ENCODE measurements at places on chromosomes 3 and 15. TPM values are rescaled to one million over a fixed set of nuclear protein-coding genes. Genes with fewer than 3 reads are reported as not detected.

Gene BDH1
- total RNA-seq = 74.7 TPM

DNA sequence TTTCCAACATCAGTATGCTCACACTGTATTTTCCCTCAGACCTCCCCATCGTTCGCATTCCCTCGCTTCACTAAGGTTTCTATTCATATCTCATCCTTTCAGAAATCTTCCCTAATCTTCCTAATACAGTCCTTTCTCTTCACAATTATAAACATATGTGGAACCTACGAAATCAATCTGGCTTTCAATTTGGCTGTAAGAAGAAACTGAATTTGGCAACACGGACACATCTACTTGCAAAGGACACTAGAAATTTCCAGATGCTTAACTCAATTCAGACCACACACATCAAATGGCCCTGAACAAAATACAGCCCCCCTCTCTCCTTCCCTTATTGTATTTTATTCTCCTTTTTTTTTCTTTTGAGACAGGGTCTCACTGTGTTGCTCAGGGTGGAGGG lies 39.1 kb upstream of the TM4SF19 start:
- H3K36me3 ChIP-seq = no peaks in the 10 kb centered on the region
- no peak for DNase-seq
- H3K4me1 ChIP-seq = no peaks in the 10 kb centered on the region
- no peak overlapping the region for H3K27ac ChIP-seq
- no peaks in the 10 kb centered on the region for H3K27me3 ChIP-seq

DNA sequence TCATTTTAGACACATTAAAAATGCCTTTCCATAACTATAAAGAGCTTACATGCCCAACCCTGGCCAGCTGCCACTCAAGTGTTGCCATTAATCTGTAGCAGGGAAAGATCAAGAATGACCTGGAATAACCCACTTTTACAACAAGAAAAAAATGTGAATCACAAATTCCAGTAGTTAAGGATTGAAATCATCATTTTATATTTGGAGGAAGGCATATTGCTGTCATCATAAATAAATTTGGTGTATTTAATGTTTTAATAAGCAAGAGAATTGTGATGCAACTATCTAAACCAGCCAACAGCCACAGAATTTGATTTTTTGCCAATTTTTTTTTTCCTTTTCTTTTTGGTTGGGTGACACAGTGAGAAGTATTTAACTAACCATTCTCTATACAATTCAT lies 240.0 kb upstream of the SEMA6D start:
- H3K27ac ChIP-seq = no peak overlapping the region
- no peaks in the 10 kb centered on the region for H3K36me3 ChIP-seq
- no peaks in the 10 kb centered on the region for H3K27me3 ChIP-seq
- no peak for DNase-seq
- H3K4me1 ChIP-seq = no peaks in the 10 kb centered on the region

DNA sequence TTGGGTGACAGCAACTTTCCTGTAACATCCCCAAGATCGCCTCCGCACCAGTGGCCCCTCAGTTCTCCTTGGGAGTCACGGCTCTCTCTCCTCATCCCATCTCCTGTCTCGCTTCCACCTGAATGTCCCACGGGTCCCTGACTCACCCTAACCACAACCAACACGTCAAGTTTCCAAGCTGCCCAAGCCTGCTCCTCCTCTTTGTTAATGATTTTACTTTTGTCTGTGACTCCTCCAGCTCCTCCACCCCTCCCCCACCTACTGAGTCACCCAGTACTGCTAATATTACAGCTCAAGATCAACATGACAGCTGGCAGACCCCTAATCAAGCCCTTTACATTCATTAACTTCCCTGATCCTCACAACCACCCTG lies 39.3 kb downstream of the BDH1 start:
- peaks cover 13% of the 10 kb centered on the region for H3K36me3 ChIP-seq
- H3K27me3 ChIP-seq = no peaks in the 10 kb centered on the region
- DNase-seq = no peak
- H3K4me3 ChIP-seq = no peak overlapping the region

DNA sequence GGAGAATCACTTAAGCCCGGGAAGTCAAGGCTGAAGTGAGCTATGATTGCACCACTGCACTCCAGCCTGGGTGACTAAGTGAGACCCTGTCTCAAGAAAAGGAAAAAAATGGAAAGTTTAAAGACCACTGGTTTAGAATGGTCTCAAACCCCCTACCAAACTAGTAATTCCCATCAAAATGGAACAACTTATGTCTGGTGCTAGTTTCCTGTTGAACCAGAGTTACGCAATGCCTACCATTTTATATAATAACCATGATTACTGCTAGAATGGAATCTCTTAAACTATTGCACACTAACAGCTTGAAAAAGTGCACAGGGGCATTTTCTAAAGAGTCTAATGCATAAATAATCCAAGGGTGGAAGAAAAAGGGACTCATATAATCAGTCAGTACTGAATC lies 43.6 kb downstream of the DMXL2 start:
- H3K36me3 ChIP-seq = no peaks in the 10 kb centered on the region
- no peak for DNase-seq
- H3K4me3 ChIP-seq = no peak overlapping the region
- no peaks in the 10 kb centered on the region for H3K27me3 ChIP-seq
- no peaks in the 10 kb centered on the region for H3K4me1 ChIP-seq
- no peak overlapping the region for H3K27ac ChIP-seq

Gene IL17RE
- 5.1 TPM for total RNA-seq

Gene CELF6
- 5.6 TPM for total RNA-seq

Gene GRK7
- total RNA-seq = 0.09 TPM

DNA sequence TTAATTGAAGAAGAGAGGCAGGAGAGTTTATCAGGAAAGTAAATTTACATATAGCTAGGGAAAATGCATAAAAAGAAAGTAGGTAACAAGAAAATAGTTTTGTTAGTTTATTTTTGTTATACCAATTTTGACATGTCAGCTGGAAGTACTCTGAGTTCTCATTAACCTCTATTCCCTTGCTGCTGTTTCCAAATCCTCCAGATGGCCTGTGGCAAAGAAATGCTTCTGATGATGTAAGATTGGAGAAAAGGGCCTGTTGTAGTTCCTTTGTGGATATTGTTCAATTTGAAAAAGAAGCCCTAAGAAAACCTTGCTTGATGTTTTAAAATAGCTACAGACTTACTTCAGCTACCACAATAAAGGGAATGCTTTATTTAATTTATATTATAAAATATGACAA lies 192.9 kb upstream of the SLITRK3 start:
- H3K4me3 ChIP-seq = no peak overlapping the region
- no peak for DNase-seq
- no peaks in the 10 kb centered on the region for H3K36me3 ChIP-seq
- no peak overlapping the region for H3K27ac ChIP-seq

Gene WDR82
- total RNA-seq = 158 TPM

Gene CHP1
- 30.2 TPM for total RNA-seq

GRCh38 chr3:143731776-143732175 lies 116.5 kb downstream of the SLC9A9 start:
- no peak for DNase-seq
- H3K27ac ChIP-seq = no peak overlapping the region
- H3K27me3 ChIP-seq = no peaks in the 10 kb centered on the region
- no peak overlapping the region for H3K4me3 ChIP-seq

Gene CHRM5
- total RNA-seq = not detected

DNA sequence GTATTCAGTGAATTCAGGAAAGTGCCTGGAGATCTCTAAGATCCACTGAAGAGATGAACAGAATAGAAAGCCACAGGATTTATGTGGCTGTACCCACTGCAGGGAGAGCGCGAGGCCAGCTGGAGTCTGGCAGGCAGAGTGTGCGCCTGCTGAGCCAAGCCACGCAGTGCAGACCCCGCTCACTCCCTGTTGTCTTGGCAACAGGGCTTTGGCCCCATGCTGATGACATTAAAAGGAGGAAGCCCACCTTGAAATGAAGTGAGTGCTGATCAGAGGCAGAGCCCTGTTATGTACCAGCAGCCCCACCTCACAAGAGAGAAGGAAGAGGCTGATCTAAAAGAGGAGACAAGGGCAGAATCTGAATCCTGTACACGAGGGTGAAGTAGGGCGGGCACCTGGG lies 36.7 kb downstream of the PXYLP1 start:
- H3K27ac ChIP-seq = peak overlapping the region; percentile 84
- no peak for DNase-seq
- no peaks in the 10 kb centered on the region for H3K36me3 ChIP-seq
- peaks cover 15% of the 10 kb centered on the region for H3K4me1 ChIP-seq

- H3K27ac ChIP-seq = no peak overlapping the region
- no peak overlapping the region for H3K4me3 ChIP-seq
- DNase-seq = no peak
- no peaks in the 10 kb centered on the region for H3K27me3 ChIP-seq
- H3K36me3 ChIP-seq = no peaks in the 10 kb centered on the region
Measured at GRCh38 chr15:79168922-79169456, 78.4 kb upstream of the RASGRF1 start.

Gene DOCK3
- 2.0 TPM for total RNA-seq

- no peak for DNase-seq
- H3K4me3 ChIP-seq = no peak overlapping the region
- no peaks in the 10 kb centered on the region for H3K36me3 ChIP-seq
- no peaks in the 10 kb centered on the region for H3K4me1 ChIP-seq
Measured at GRCh38 chr3:71849681-71850080, 64.7 kb upstream of the PROK2 start.

GRCh38 chr3:69066121-69066520 lies 14.0 kb upstream of the TMF1 start:
- peak overlapping the region; percentile 43 for H3K27ac ChIP-seq
- no peaks in the 10 kb centered on the region for H3K27me3 ChIP-seq
- no peak for DNase-seq
- H3K36me3 ChIP-seq = peaks cover 7% of the 10 kb centered on the region

Gene RARB
- total RNA-seq = not detected

GRCh38 chr3:157263027-157263426 lies 103.1 kb upstream of the CCNL1 start:
- H3K4me1 ChIP-seq = no peaks in the 10 kb centered on the region
- no peaks in the 10 kb centered on the region for H3K36me3 ChIP-seq
- no peak overlapping the region for H3K27ac ChIP-seq
- H3K4me3 ChIP-seq = no peak overlapping the region

GRCh38 chr15:60858511-60859070 lies 370.5 kb downstream of the RORA start:
- H3K27ac ChIP-seq = no peak overlapping the region
- no peak for DNase-seq
- H3K4me3 ChIP-seq = no peak overlapping the region

DNA sequence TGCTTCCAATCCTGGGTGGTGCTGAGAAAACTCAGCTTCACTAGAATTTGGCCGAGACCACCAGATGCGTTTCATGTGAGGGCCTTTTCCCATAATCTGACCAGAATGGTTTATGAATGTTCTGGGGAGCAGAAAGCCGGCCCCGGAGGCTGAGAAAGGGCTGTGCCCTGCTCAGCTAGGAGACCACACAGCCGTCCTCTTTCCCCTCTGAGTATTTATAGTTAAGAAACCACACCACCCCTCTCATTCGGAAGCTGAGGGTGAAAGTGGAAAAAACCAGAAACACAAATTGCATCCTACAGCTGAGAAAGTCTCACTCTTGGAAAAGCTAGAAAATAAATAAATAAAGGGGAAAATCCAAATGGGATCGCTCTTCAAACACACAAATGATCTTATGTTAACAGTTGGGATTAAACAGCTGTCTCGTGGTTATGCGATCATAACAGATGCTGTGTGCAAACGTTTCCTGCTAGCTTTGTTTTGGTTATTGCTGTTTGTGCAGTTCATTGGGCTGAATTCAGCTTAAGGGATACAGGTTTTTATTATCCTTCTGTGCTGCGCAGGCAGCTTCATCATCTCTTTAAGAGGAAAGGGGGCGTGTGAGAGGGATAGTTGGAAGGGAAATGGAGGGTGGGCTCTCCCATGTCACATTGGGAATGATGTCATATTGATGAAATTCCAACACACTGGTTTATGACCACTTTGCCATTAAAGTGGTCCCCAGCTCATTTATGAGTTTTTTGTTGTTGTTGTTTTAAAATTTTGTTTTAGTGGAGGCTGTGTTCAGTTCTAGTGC lies 1026.2 kb upstream of the NR2F2 start:
- H3K27ac ChIP-seq = no peak overlapping the region
- no peaks in the 10 kb centered on the region for H3K36me3 ChIP-seq
- DNase-seq = no peak
- H3K4me3 ChIP-seq = no peak overlapping the region

Gene MRPS11
- total RNA-seq = 27.4 TPM

- H3K27ac ChIP-seq = no peak overlapping the region
- no peaks in the 10 kb centered on the region for H3K36me3 ChIP-seq
- H3K4me3 ChIP-seq = no peak overlapping the region
- H3K27me3 ChIP-seq = no peaks in the 10 kb centered on the region
- no peaks in the 10 kb centered on the region for H3K4me1 ChIP-seq
Measured at GRCh38 chr15:27535445-27536129, 563.5 kb downstream of the OCA2 start.

DNA sequence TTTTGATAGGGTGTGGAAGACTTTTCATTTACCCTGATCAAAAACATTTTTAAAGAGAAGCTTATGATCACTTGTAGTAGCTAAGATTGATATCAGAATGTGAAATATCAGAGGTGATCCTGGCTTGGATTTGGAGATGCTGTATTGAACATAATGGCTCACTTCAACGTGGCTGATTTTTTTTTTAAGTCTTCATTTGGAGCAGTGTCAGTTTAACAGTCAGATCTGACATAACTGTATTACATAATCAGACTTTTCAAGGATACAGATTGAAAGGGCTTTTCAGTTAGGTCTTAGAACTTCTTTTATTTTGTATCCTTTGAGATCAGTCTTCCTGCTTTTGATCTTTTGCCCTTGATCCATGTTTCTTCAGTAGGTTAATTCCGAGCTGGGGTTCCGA lies 98.5 kb downstream of the ITPR1 start:
- H3K4me1 ChIP-seq = peaks cover 8% of the 10 kb centered on the region
- no peak overlapping the region for H3K4me3 ChIP-seq

GRCh38 chr3:190684776-190685175 lies 170.9 kb downstream of the IL1RAP start:
- H3K36me3 ChIP-seq = no peaks in the 10 kb centered on the region
- no peak overlapping the region for H3K27ac ChIP-seq
- DNase-seq = no peak
- no peak overlapping the region for H3K4me3 ChIP-seq
- no peaks in the 10 kb centered on the region for H3K4me1 ChIP-seq
- no peaks in the 10 kb centered on the region for H3K27me3 ChIP-seq

GRCh38 chr3:135237371-135238143 lies 442.5 kb downstream of the EPHB1 start:
- DNase-seq = no peak
- H3K27me3 ChIP-seq = no peaks in the 10 kb centered on the region
- H3K27ac ChIP-seq = no peak overlapping the region
- no peaks in the 10 kb centered on the region for H3K36me3 ChIP-seq
- no peak overlapping the region for H3K4me3 ChIP-seq

Gene SMAD6
- total RNA-seq = 0.51 TPM

DNA sequence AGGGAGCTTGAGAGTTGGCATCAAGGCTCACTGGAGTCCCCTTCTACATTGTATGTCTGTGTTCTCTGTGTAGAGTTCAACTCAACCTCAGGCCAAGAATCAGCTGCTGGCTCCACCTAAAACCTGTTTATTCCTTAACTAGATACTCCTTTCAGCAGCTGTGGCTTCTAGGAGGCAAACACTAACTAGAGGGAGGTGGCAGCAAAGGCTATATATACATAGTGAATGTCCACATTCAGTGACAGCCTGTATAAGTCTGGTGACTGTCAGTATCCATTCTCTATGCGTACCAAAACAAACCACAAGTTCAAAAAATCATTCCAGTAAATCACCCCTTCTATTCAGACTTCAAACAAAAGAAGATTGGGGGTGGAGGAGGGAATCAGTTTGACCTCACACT lies 184.3 kb downstream of the CDIN1 start:
- H3K4me3 ChIP-seq = no peak overlapping the region
- no peaks in the 10 kb centered on the region for H3K4me1 ChIP-seq
- H3K27me3 ChIP-seq = no peaks in the 10 kb centered on the region
- no peaks in the 10 kb centered on the region for H3K36me3 ChIP-seq

Gene NR1I2
- total RNA-seq = 0.61 TPM

All from T-cell (primary cell).